ENCODE measurements at places on chromosomes 3 and 15. TPM values are rescaled to one million over a fixed set of nuclear protein-coding genes. Genes with fewer than 3 reads are reported as not detected.
A peak's percentile ranks its signal among the peaks of the same experiment; 100 is the strongest.

DNA sequence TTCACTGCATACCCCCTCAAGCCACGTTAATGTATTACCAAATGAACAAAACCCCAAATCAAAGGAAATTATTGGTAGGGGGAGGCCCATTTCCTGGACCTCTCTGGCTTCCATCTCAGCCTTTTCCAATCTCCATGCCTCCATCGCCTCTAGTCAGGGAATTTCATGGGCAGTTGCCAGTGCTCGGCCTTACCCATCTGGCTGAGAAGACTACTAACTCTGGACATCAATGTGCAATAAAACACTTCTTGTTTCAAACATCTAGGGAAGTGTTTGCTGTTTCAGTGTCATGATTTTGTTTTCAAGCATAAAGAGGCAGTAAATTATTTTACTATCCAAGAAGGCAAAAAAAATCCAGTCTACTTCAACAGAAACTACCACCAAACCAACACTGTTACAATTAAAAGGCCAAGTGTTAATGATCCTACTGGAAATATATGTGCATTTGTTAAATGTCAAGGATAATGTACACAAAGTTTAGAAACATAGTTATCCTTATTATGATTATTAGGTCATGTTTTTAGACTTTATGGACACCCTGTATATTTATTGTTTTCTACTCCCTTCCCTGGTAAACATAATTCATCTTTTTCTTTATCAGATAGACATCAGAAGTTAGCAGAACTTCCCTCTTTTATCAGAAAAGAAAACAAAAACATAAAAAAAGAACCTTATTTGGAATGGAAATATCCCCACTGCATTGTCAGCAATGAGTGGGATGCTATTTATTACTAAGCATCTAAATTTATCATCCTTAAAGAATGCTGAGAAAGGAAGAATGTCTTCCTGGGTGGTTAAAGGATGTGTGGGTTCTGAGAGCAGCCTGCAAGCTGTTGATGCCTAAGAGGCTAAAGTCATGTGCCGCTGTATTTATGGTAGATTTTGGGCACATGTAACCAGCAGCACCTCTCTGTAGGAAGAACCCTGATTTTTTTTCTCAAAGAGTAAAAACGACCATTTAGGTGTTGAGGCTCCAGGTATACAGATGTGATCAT is 15.2 kb downstream of the LDHAL6B start:
- peak overlapping the region; percentile 77 for H3K27ac ChIP-seq
- peaks cover 63% of the 10 kb centered on the region for H3K36me3 ChIP-seq
- H3K4me3 ChIP-seq, result no peak overlapping the region
- peak; percentile 62 for DNase-seq

DNA sequence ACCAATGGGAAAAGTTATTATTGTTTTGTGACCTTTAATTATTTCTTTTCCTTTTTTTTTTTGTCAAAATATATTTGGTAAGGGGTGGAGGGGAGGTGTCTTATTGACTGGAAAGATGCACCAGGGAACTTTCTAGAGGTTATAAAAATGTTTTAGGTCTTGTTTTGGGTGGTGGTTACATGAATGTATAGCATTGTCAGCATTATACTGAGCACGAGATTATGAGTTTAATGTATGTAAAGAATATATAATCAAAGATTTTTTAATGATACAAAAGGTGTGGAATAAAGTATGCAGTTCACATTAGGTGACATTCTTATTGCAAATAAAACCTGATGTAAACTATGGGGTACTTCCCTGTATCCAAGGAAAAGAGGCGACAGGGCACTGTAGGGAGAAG is 23.0 kb upstream of the MAP3K13 start:
- H3K4me3 ChIP-seq, result no peak overlapping the region
- no peak for DNase-seq
- H3K27me3 ChIP-seq, result no peaks in the 10 kb centered on the region
- no peaks in the 10 kb centered on the region for H3K36me3 ChIP-seq

- no peak for DNase-seq
- H3K4me1 ChIP-seq, result peaks cover 26% of the 10 kb centered on the region
- no peaks in the 10 kb centered on the region for H3K27me3 ChIP-seq
- no peaks in the 10 kb centered on the region for H3K36me3 ChIP-seq
- peak overlapping the region; percentile 51 for H3K27ac ChIP-seq
Measured at GRCh38 chr3:29202378-29202777, 78.5 kb upstream of the RBMS3 start.

CPEB1 gene
- total RNA-seq, result 0.37 TPM

DNA sequence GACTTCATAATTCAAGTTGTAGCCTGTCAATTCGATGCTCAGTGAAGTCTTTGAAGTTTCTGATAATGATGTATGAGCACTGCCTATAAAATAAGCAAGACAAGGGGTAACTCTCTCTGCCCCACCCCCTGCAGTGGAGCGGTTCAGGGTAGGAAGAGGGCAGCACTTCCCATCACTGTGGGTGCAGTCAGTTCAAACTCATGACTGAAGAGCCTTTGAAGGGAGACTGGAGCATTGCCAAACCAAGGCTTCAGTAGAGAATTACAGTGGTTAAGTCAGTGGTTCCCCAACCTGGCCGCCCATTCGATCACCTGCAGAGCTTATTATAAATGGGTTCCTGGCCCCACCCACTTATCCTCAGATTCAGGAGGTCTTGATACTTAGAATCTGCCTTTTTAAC is 190.6 kb downstream of the SHQ1 start:
- no peak for DNase-seq
- H3K4me1 ChIP-seq, result peaks cover 19% of the 10 kb centered on the region
- H3K36me3 ChIP-seq, result no peaks in the 10 kb centered on the region
- no peaks in the 10 kb centered on the region for H3K27me3 ChIP-seq
- H3K4me3 ChIP-seq, result no peak overlapping the region

- DNase-seq, result no peak
- H3K27me3 ChIP-seq, result no peaks in the 10 kb centered on the region
- no peaks in the 10 kb centered on the region for H3K36me3 ChIP-seq
- H3K4me1 ChIP-seq, result no peaks in the 10 kb centered on the region
- no peak overlapping the region for H3K27ac ChIP-seq
Measured at GRCh38 chr3:98788651-98789050, 25.5 kb downstream of the ST3GAL6 start.

GRCh38 chr15:32651229-32651837 is 9.8 kb downstream of the SCG5 start:
- no peak overlapping the region for H3K4me3 ChIP-seq
- H3K27ac ChIP-seq, result no peak overlapping the region
- peaks cover 7% of the 10 kb centered on the region for H3K36me3 ChIP-seq
- no peaks in the 10 kb centered on the region for H3K4me1 ChIP-seq
- H3K27me3 ChIP-seq, result no peaks in the 10 kb centered on the region

DNA sequence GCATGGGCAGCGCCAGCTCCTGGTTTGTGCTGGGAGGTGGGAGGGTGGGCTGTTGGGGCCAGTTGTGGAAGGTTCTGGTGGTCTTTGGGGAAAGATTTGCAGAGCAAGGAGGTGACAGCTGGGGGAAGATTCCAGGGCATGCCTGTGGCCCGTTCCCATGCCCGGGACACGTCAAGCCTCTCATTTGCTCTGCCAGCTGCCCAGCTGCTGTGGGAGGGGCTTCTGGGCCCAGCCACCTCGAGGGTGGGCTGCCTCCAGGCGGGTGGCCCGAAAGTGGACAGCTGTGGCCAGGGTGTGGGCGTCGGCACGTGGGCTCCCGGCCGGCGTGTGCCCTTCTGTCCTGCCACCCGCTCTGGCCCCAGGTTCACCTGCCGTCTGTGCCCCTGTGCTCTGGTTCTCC is 17.2 kb downstream of the PLXNA1 start:
- no peaks in the 10 kb centered on the region for H3K27me3 ChIP-seq
- DNase-seq, result no peak
- H3K4me1 ChIP-seq, result peaks cover 20% of the 10 kb centered on the region
- H3K4me3 ChIP-seq, result no peak overlapping the region
- H3K27ac ChIP-seq, result no peak overlapping the region

ZNF502 gene
- 0.79 TPM for total RNA-seq

DNA sequence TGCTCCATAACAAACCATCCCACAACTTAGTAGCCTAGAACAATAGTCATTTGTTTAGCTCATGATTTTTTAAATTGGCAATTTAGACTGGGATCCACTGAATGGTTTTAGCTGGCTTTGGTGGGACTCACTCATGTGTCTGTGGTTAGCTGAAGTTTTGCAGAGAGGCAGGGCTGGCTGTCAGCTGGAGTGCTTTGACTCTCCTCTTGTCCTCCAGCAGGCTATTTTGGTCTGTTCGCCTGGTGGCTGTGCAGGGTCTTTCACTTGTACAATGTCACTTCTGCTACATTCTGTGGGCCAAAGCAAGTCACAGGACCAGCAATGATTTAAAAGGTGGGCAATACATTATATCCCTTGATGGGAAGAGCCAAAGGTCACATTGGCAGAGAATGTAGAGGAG is 1146.5 kb downstream of the ROBO2 start:
- no peaks in the 10 kb centered on the region for H3K4me1 ChIP-seq
- no peak for DNase-seq
- H3K27me3 ChIP-seq, result no peaks in the 10 kb centered on the region
- no peaks in the 10 kb centered on the region for H3K36me3 ChIP-seq
- no peak overlapping the region for H3K27ac ChIP-seq

GRCh38 chr15:72339777-72340177 is 19.8 kb upstream of the CELF6 start:
- peak overlapping the region; percentile 18 for H3K27ac ChIP-seq
- H3K27me3 ChIP-seq, result no peaks in the 10 kb centered on the region
- peaks cover 5% of the 10 kb centered on the region for H3K36me3 ChIP-seq

DNA sequence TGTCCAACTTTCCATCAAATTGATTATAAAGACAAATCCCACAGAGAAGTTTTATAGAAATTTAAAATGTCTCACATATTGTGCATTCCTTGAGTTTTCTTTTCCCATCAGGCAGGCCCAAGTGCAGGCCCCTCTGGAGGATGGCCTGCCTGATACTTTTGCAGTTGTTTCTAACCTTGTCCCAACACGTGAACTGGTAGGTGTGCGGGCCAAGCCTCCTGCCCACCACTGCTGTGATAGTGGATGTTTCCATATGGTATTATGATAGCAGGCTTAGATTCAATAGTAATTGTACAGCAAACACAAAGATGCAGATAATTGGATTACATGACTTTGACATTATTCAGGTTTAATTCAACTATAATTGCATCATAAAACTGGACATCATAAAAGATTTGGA is 1.4 kb downstream of the P2RY12 start:
- H3K36me3 ChIP-seq, result no peaks in the 10 kb centered on the region
- H3K27me3 ChIP-seq, result no peaks in the 10 kb centered on the region
- no peak for DNase-seq
- H3K4me1 ChIP-seq, result peaks cover 6% of the 10 kb centered on the region

REC114 gene
- total RNA-seq, result not detected

DNA sequence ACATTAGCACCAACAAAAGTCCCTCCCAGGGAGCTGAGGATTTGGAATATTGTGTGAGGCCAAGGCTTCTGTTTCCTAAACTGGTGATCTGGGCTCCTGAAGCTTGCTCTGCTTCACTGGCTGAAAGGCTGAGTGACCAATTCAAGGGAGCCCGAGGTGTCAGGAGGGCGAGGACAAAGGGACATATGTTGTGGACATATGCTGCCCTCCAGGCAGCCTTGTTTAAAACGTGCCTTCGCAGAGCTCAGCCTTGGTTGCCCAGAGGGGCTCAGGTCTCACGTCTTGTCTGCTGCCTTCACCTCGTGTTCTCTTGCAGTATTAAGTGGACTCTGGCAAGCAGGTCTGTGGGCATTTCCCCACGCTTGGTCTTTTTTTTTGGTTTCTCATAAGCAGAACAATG is 7.0 kb downstream of the SLCO3A1 start:
- DNase-seq, result no peak
- H3K27me3 ChIP-seq, result peaks cover 5% of the 10 kb centered on the region
- no peak overlapping the region for H3K27ac ChIP-seq
- no peak overlapping the region for H3K4me3 ChIP-seq
- no peaks in the 10 kb centered on the region for H3K36me3 ChIP-seq

LXN gene
- total RNA-seq, result not detected

GRCh38 chr15:37097144-37097919 is 3.0 kb downstream of the MEIS2 start:
- no peak overlapping the region for H3K27ac ChIP-seq
- peak overlapping the region; percentile 81 for H3K4me3 ChIP-seq
- H3K27me3 ChIP-seq, result no peaks in the 10 kb centered on the region
- H3K36me3 ChIP-seq, result peaks cover 6% of the 10 kb centered on the region

NR1I2 gene
- 0.08 TPM for total RNA-seq

CYP8B1 gene
- total RNA-seq, result not detected

DNA sequence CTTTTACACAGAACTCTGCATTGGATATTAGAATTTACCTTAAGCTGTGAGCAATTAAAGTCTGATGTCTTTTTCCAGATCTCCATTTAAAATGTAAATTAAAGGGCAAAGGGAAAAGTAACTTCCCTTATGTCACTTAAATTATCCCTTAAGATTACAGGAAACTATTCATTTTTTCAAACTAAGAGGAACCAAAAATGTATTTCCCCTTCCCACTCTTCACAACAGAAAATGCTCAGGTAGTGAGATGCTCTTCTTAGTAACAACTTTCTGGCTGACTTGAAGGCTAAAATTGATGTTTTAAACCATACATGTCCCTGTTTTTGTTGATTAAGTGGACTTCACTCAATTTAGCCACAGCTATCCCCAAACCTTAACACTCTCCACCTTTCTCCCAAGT is 17.6 kb downstream of the RSL24D1 start:
- no peaks in the 10 kb centered on the region for H3K27me3 ChIP-seq
- DNase-seq, result no peak
- no peaks in the 10 kb centered on the region for H3K4me1 ChIP-seq
- H3K36me3 ChIP-seq, result peaks cover 40% of the 10 kb centered on the region

- H3K4me3 ChIP-seq, result peak within 1 kb of the TSS; percentile 46
- H3K36me3 ChIP-seq, result no peaks in the 10 kb centered on the region
- no peaks in the 10 kb centered on the region for H3K27me3 ChIP-seq
- peaks cover 13% of the 10 kb centered on the region for H3K4me1 ChIP-seq
Measured at GRCh38 chr15:74725225-74725774, at the start of gene CYP1A1. Gene CYP1A1 (minus strand): TSS chr15:74725528. CDS start chr15:74723097, 2,431 bp downstream.

DNA sequence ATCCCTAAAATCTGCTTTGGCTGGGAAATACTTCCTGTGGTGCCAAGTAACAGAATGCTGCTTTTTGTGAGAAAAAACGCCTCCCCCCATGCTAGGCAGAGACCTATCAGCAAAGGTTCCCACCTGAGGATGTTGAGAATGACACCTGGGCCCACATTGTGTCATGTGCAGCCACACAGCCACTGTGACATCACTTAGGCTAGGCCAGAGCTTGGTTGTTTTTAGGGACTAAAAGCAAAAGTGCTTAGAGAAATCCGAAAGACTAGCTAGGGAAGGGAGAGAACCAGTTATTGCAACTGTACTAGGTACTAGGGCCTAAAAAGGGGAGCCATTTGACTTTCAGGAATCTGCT is 6.2 kb downstream of the ZDHHC3 start:
- H3K4me1 ChIP-seq, result peaks cover 4% of the 10 kb centered on the region
- no peaks in the 10 kb centered on the region for H3K27me3 ChIP-seq
- H3K36me3 ChIP-seq, result peaks cover 3% of the 10 kb centered on the region
- no peak for DNase-seq
- no peak overlapping the region for H3K4me3 ChIP-seq

- H3K36me3 ChIP-seq, result no peaks in the 10 kb centered on the region
- no peak overlapping the region for H3K4me3 ChIP-seq
- no peaks in the 10 kb centered on the region for H3K27me3 ChIP-seq
- DNase-seq, result no peak
- no peaks in the 10 kb centered on the region for H3K4me1 ChIP-seq
Measured at GRCh38 chr3:112425858-112426750, 73.2 kb downstream of the BTLA start.

MAPKBP1 gene
- total RNA-seq, result 5.3 TPM

Data from SJSA1 (cell line).